NK-92 treated with Interleukin-12 subunit alpha and Interleukin-12 subunit beta, amount 100 ng/mL, for 24 hours (cell line): ENCODE measurements at places on chromosomes 16 and 17.

DNA sequence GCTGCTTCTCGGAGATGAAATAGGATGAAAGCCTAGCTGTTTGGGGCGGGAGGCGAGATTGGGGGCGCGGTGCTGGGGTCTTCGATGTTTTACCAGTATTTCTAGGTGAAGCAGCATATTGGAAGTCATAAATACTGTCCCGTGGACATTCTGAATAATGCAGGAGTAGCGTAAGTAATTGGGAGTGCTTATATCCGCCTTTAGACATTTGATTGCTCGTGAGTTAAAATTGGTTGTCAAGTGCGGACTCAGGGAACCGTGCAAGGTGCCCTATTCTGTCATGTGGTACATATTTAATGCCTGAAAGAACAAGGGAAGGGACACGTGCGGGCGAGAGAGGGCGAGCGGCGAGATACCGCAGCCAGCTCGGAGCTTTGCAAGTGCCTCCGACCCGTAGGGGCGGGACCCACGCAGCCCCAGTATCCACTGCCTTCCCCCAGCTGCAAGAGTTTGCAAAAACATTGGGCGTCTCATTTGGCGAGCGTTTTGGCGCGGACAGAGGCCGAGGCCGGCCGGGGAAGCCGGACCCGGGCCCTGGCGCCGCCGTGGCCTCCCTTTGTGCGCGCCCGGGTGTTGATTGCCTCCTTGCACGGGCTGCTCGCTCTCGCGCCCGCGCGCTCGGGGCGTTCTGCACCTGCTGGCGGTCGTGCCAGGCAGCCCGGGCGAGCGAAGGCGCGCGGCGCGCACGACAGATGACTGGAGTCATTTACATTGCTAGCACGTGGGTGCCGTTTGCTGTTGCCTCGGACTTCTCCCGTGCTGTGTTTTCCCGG lies 849.8 kb upstream of the RBFOX1 start:
- no peak for DNase-seq

DNA sequence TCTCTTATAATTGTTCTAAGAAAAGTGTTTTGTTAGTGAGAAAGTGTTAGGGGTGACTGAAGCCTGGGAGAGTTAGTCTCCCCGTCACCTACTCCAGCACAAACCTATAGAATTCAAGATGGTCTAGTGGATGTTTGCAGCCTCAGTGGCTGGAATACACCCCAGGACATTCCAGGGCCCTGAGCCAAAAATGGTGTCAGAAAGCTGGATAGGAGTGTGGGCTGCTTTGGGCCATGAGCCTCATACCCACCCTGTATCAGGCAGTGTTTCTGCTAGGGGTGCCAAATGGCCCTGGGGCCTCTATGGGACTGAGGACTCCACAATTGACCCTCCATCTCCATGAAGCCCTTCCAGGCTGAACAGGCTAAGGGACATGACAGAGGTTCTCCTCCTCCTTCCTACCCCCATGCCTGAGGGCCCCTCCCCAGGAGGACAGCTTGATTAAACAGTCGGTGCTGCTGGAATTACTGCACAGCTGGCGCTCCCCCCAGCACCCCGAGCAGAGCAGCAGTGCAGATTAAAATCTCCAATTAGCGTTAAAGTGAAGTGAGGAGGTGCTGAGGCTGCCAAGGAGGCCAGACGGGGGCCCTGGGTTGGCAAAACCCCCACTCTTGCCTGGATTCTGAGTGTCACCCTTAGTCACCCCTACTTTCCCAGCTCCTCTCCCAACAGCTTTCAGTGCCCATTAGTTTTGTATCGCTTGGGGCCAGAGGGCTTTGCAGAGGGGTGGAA lies 59.1 kb downstream of the NEUROD2 start:
- DNase-seq = no peak

DNA sequence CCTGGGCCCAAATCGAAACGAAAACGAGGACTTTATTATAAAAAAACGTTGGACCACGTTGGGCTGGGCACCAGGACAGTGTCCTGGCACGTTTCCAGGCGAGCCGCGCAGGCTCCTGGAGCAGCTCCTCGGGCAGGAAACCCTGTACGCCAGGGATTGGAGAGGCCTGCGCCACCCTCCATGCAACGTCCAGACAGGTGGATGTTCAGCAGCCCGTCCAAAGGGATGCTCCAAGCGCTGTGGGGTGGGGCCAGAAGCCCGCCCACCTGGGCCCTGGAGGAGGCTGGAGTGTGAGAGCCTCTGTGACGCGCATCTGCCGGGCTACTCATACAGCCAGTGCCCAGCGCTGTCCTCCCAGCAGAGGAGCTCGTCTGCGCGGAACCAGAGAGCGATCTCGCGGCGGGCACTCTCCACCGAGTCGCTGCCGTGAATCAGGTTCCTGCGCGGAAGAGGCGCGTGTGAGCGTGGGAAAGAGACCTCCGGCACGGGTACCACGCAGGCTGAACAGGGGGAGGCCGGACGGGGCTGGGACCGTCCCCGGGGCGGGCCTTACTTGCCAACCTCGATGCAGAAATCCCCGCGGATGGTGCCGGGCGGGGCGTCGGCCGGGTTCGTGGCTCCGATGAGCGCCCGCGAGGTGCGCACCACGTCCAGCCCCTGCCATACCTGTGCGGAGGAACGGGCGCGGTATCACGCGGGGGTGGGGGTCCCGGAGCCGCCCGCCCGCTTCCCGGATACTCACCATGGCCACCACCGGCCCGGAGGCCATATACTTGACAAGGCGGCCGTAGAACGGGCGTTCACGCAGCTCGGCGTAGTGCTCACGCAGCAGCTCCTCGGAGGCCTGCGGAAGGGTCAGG lies 785 bp downstream of the NME3 start:
- no peak for DNase-seq

GRCh38 chr17:76697702-76698465 lies 12.9 kb downstream of the MXRA7 start:
- no peak for DNase-seq

DNA sequence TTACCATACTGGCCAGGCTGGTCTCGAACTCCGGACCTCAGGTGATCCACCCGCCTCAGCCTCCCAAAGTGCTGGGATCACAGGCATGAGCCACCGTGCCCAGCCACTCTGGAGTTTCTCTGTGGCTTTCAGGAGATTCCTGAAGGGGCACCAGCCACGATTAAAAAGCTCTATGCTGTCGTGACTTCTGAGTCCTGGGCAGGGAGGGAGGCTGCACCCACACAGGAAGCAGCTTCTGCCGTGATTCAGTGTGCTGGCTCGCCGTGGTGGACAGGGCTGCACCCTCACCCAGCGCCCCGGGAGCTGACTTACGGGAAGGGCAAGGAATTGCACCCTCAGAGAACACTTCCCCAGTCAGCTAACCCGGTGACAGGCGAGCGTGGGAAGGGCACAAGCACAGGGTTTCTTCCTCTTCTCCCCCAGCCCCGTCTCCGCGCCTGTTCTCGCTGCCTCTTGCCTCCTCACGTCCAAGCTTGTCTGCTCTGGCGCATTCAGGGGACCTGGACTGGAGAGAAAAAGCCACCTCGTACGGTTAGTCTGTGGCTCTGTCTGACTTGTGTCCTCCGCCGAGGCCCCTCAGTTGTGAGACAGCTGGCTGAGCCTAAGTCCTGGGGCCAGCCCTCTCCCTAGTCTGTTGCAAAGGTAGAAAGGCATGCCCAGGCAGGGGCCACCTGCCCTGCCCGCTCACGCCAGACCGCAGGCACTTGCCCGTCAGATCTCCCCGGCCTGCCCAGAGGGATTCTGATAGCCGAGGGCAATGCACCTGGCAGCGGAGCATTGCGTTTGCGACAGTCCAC lies 145.0 kb downstream of the SEC14L1 start:
- no peak for DNase-seq

DNA sequence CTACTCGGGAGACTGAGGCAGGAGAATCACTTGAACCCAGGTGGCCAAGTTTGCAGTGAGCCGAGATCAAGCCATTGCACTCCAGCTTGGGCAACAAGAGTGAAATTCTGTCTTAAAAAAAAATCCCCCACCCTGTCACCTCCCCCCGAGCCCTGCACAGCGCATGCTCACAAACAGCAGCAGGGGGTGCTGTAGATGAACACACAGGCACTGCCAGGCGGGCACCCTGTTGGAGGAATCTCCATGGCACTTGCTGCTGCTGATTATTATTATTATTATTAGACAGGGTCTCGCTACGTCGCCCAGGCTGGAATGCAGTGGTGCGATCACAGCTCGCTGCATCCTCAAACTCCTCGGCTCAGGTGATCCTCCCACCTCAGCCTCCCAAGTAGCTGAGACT lies 24.6 kb downstream of the FZD2 start:
- no peak for DNase-seq

DNA sequence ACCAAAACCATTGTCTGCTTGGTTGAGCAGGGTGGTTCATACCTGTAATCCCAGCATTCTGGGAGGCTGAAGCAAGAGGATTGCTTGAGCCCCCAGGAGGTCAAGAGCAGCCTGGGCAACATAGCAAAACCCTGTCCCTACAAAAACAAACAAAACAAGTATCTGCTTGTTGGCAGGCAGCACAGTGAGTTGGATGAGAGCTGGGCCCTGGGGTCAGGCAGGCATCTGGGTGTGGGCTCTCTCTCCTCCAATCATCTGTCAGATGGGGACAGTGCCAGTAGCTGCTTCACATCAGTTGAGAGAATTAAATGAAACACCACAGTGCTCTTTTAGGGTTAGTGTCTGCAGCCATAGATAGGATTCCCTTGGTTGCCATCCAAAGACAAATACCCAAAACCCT lies 5.8 kb downstream of the ARMC7 start:
- no peak for DNase-seq

DNA sequence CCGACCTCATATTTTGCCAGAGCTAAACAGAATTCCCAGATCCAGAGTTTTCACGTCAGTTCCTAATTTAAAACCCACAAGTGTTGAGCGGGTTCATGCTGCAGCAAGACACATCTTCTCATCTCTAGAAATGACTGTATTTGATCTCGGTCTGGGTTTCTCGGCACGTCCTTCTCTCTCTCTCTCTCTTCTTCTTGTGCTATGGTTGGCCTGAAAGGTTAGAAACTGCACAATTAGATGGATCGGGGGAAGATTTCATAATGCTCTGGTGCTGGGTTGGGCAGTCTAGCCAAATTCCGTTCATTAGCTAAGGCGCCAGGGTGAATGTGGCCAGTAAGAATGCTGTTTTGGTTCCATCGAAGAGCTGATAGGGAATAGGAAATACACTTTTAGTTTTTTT lies 158.9 kb upstream of the NOG start:
- no peak for DNase-seq

- no peak for DNase-seq
Measured at GRCh38 chr16:17370731-17371285, 100.0 kb downstream of the XYLT1 start.

DNA sequence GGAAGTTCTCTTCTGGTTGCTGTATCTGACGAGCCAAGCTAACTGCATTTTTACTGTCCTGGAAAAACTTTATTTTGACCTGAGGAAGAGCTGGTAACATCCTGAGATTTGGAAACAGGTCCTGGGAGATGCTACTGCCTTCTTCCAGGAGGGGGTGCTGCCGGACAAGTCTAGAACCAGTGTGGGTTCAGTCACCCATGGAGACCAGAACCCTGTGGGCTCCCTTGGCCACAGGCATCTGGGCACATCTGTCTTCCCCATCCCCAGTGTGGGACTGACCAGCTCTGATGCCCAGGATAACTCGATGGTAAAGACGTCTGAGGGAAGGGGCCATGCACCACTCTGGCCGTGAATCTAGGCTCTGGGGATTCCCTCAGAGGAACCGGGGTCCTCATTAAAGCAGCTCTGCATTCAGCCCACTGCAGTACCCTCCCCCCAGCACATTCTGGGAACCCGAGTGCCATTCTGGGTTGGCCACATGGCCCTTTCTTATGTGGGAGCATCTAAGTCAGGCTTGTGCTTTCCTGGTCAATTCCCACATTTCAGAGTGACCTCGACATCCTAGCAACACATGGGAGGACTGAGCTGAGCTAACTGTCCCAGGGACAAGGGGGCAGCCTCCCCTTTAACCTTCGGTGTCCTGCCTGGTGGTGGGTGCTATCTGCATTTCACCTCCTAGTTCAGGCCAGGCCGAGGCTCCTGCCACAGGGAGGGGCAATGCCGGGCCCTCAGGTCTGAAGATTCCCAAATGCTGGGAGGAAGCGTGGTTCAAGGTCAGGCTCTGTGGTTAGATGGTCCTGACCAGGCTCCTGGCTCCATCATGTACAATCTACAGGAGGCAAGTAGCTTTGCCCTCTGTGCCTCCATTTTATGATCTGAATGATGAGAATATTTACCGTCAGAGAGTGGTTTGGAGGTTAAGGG lies 6.4 kb downstream of the C16orf86 start:
- no peak for DNase-seq

DNA sequence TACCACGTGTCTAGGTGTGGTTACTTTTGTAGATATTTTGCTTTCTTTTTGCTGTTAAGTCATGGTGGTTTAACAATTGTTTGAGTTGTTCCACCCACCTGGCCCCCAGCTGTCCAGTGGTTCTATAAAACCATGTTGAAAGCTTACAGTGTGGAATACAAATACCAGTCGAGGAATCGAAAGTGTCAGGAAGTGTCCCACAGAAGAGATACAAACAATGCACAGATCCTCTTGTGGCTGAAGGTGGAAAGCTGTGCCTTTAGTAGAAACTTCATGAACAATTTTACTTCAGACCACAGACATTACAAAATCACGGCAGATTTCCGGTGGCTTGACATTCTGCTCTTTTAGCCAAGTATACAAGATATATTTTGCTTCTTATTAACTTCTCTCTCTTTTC lies 782.4 kb upstream of the SOX9 start:
- DNase-seq = no peak

DNA sequence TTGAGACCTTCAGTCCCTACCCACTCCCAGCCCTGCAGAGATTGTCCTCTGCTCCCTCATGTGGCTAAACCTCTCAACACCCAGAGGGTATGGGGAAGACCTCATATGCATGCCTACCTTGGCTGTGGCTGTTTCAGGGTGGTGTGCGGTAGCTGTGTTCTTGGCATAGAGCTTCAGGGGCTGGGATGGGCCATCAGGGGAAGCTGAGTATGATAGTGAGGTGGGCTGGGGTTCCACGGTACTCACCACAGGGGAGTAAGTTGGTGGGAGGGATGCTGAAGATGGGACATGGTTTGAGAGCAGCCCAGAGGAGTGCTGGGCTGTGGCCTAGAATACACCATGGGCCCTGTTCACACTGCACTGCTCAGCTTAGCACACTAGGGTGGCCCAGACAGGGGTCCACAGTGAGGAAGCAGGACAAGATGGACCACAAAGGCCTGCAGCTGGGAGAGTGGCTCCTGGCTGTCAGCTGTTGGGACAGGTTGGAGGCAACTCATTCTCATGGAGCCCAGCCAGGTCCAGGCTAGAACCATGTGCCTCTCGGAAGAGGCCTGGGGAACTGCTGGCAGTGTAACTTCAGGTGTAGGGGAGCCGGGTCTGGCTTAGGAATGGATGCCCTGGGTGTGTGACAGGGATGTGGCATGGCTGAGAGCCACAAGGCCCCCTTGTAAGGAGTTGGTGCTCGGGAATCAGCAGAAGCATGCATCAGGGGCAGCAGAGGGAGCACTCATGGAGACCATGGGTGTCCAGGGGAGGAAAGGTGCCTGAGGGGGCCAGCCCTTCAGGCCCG lies 3.1 kb downstream of the MFAP4 start:
- no peak for DNase-seq

- DNase-seq = no peak
Measured at GRCh38 chr16:63289834-63290460, 1253.7 kb upstream of the CDH8 start.

DNA sequence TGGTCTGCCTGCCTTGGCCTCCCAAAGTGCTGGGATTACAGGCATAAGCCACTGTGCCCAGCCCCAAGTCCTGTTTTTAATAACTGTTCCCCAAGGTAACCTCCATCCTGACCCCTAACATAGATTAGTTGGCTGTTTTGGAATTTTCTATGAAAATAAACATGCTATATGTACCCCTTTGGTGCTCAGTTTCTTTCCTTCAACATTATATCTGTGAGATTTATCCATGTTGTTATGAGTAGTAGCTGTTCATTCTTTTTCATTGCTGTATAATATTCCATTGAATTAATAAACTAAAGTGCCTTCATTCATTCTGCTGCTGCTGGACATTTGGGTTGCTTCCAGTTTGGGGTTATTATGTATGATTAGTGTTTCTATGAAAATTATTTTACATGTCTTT lies 26.3 kb upstream of the FMNL1 start:
- DNase-seq = no peak
